Stimulated activated CD8-positive, alpha-beta memory T cell treated with anti-CD3 and anti-CD28 coated beads, Interleukin-4, amount 100 ng/mL, for 1 hour (primary cell): ENCODE measurements at places on chromosomes 6 and 20.

DNA sequence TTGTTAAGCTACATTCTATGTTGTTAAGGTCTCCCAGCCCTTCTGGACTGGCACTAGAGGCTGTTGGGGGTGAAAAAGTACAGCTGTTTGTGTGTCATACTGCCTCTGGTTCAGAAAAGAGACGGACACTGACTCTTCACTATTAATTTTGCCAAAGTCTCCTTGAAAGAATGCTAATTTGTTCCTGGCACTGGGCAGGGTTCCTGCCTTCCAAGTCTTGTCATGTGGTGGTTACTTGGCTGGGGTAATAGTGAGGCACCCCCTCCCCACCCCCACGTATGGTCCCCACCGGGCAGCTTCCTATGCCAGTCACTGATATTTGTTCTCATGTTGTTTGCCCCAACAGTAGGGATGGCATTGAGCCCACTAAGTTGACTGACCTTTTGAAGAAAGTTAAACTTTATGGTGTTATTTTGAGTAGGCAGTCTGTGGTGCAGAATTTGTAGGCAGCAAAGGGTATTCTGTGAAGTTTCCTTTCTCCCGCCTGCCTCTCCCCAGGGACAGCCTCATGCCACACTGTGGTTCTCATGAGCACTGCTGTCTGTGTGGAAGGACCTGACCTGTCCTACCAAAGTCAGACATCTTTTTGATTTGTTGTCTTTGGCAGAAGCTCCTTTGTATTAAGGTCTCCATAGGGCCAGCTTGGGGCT is 8.7 kb downstream of the CDS2 start:
- no peak for DNase-seq

- no peak for DNase-seq
Measured at GRCh38 chr20:59219211-59219610, 55.6 kb downstream of the ZNF831 start.

DNA sequence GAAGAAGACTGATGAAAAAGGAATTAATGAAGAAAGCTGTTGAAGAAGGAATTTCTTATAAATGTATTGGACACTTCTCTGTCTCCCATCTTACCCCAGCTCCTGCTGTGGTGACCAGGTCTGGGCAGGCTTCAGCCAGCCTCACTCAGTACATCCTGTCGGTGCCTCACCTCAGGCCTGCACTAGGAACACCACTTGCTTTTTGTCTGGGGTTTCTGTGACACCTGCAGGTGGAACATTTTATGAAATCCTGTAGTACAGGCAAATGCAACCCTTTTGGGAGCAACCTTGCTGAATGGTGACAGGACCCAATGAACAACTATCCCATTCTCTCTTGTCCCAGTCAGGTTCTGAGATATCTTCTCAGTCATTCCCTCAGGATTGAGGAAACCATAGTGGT is 129.7 kb downstream of the PRDM13 start:
- DNase-seq, result no peak

DNA sequence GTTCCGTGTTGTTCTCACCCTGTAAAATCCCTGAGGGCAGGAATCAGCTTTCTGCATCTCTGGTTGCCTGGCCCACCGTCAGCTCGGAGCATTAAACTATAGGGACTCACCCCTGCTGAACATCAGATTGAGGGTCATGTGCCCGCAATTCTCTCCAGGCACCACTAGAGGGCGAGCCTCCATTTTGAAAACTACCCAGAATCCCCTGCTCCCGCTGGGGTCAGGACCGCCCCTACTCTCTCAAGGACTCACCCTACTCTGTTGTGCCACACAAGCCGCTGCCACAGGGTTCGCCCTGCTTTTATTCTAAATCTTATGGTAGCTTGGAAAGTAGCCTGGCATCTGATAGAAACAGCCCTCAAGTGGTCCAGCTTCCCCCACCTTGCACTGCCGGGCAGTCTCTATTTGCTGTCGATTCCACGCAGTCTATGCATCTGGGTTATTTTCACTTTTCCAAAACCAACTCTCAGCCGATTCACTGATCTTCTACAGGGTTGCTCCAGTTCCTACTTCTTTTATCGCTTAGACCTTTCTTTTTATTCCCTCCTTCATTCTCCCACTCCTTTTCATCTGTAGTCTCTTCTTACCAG is 244.1 kb upstream of the QKI start:
- no peak for DNase-seq
